Right atrium auricular region (tissue), 2 donors: ENCODE measurements at places on chromosomes 5 and 9. TPM values are rescaled to one million over a fixed set of nuclear protein-coding genes. Genes with fewer than 3 reads are reported as not detected.

- no peak for DNase-seq
Measured at GRCh38 chr9:5850724-5851122, 17.8 kb upstream of the ERMP1 start.

- DNase-seq: no peak
Measured at GRCh38 chr5:151730381-151730780, 28.1 kb downstream of the ATOX1 start.

DNA sequence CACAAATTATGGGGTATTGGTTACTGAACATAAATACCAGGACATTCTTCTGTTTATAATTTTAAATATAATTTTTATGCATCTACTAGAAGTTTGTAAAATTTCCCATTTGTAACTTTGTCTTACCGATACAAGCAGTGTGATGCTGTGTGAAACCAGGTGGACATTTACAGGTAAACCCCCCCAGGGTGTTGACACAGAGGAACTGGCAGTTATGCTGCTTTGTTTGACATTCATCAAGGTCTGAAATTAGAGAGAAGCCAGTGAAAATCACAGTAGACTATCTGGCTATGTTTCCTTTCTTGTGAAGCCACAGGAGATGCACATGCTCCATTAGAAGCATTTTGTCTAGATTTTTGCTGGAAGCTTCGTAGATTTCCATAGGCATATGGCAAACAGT is 190.9 kb downstream of the SLC12A2 start:
- no peak for DNase-seq

DNA sequence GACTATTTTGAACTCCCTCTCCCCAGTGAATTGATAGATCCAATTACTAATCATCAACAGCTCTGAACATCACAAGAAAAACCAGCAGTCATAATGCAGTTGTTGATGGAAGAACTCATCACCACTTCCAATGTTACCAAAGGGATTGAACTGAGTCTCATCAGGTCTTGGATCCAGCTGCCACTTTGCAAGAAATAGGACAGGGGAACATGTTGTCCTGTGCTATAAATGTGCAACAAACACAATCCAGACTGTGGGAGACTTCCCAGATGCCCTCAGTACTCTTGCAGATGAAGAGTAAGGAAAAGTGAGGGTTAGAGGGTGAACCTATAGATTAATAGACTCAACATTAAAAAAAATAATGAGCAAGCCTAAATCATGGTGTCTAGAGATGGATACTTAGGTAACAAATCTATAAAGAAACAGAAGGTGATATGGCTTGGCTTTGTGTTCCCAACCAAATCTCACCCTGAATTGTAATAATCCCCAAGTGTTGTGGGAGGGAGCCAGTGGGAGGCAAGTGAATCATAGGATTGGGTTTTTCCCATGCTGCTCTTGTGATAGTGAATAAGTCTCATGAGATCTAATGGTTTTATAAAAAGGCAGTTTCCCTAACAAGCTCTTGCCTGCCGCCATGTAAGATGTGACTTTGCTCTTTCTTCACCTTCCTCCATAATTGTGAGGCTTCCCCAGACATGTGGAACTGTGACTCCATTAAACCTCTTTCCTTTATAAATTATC is 63.4 kb upstream of the PAPPA start:
- DNase-seq: no peak

- no peak for DNase-seq
Measured at GRCh38 chr5:113227798-113228197, 207.0 kb downstream of the TSSK1B start.

GRCh38 chr5:9479361-9479760 is 66.5 kb downstream of the SEMA5A start:
- no peak for DNase-seq

- no peak for DNase-seq
Measured at GRCh38 chr9:126420643-126421564, 94.3 kb downstream of the MVB12B start.

- DNase-seq: no peak
Measured at GRCh38 chr5:116068028-116068632, 16.7 kb upstream of the COMMD10 start.

- no peak for DNase-seq
Measured at GRCh38 chr9:98415782-98416181, 160.3 kb upstream of the TBC1D2 start.

GRIN1 gene
- not detected for total RNA-seq
